ENCODE measurements at places on chromosomes 2 and 18.

DNA sequence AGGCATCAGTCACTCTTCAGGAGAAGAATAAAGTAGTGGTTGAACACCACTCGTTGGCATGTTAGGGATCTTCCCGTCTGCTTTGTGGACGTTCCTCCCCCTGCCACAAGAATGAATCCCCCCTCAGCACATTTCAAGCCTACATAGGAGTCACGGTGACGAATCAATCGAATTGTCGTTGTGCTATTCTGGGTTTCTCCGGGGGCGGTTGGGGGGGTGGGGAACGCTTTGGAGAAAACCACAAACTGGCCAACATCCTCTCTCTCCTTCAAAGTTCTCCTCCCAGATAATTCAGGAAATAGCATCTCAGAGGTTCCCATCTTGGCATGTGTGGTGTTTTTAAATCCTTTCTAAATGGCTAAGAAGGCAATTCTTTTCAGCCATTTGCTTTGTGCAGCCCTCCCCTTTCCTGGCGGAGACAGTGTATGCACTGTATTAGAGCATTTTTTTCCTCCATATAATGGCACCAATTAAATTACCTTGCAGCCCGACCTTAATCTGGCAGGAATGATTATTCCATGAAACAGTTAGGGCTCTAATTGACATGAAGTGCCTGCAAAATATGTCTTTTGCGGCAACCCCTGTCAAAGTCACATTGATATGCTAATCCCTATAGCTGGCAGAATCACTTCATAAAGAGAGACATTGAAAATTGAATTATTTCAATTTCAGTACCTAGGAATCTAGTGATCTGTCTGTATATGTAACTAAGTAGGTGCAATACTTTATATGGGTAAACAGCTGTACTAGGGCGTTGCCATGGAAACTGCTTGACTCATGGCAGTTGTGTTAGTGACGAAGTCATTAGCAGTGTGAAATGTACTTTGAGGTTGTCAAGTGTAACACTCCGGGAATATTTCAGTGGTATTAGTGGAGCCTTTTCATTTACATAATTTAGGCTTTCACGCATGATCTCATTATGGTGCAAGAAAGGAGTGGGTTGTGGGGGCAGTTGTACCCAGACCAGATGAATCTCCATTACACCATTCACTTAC, 323.4 kb upstream of the SLC14A2 start:
- no peak for DNase-seq

DNA sequence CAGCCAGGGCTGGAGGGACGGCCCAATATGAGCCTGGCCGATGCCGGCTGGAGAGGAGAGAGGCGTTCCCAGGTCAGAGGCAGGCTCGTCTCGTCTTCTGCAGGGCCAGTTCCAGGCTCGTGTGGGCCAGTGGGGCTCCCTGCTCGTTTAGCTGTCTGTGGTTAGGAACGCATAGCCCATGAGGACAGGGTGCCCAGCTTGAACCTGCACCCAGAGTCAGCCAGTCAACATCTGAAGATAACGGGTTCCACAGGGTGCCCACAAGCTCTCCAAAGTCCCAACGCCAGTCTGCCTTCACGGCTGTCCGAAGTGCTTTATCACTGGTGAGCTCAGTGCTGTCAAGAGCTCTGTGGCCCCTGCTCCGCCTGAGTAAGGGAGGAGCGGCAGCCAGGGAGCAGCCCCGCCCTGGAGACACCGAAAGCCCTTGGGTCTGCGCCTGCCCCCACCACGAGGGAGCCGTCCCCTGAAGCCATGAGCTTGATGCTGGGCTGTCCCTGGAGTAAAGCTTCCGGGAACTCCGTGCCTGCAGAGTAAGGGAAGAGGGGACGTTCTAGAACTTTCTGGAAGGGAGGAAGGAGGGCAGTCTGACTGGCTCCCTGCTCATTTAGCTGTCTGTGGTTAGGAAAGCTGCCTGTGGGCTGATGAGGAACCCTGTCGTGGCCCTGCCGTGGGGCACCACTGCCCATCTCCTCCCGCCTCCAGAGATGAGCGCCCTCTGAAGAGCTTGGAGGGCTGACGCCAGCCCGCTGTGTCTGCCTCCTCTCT, 2.7 kb upstream of the HSBP1L1 start:
- no peak for DNase-seq

GRCh38 chr18:26503382-26503781, 45.0 kb downstream of the KCTD1 start:
- DNase-seq = no peak

- no peak for DNase-seq
These were observed 23.2 kb upstream of the ZNF516 start for GRCh38 chr18:76518123-76518859.

- DNase-seq = no peak
These were observed 3.9 kb downstream of the INPP5D start for GRCh38 chr2:233063976-233064411.

Data from stimulated activated CD4-positive, alpha-beta T cell treated with anti-CD3 and anti-CD28 coated beads, Interleukin-12 subunit alpha, Interleukin-12 subunit beta, amount 100 ng/mL, for 4 hours (primary cell).